ENCODE measurements at places on chromosomes 12 and 14.

DNA sequence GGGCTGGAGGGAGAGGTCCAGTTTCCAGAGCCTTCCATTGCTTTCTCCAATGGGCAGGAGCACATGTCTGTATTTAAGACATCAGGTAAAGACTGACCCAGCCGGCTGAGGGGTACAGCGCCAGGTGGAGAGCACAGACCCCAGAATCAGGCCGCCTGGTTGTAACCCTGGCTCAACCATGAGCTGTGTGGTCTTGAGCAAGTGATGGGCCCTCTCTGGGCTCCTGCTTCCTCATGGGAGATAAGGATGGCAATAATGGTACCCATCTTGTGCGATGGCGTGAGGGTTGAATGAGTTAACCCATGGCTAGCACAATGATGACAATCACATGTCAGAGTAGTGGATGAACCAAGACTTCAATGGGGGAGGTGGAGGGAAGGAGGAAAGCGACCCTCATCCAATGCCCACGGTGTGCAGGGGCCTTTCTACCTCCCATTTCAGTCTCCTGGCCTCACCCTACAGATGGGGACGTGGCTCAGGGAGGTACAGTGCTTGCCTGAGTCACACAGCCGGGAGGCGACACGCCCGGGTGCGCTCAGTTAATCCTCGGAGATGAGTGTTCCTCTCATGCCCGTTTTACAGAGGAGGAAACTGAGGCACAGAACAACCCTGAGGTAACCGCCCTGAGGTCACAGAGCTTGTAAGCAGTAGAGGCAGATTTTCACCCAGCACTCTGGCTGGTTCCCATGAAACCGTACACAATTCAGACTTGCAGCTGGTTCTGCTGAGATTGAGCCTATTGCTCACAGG, 163.9 kb downstream of the RBM19 start:
- DNase-seq = no peak

DNA sequence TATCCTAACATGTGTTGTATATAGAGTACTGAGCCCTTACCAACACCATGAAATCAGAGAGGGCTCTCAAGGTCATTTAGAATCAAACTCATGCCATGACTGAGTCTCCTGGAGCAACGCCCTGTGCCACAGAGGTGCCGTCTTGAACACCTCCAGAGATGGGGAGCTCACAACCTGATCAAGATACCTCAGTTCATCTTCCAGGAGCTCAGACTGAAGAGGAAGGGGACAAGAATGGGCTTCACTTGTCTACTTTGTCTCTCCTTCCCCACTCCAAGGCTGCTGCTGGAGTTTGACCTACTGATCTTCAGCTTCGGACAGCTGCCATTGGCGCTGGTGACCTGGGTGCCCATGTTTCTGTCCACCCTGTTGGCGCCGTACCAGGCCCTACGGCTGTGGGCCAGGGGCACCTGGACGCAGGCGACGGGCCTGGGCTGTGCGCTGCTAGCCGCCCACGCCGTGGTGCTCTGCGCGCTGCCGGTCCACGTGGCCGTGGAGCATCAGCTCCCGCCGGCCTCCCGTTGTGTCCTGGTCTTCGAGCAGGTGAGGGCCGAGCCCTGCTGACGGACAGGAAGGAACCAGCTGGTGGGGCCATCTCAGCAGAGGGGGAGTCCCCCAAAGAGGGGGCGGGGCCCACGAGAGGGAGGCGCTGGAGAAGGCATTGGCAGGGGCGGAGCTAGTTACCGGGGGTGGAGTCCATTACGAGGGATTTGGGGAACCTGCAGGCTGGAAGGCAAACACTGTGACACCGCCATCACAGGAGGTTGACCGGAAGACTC, 12.0 kb downstream of the SOAT2 start:
- peak; percentile 32 for DNase-seq

DNA sequence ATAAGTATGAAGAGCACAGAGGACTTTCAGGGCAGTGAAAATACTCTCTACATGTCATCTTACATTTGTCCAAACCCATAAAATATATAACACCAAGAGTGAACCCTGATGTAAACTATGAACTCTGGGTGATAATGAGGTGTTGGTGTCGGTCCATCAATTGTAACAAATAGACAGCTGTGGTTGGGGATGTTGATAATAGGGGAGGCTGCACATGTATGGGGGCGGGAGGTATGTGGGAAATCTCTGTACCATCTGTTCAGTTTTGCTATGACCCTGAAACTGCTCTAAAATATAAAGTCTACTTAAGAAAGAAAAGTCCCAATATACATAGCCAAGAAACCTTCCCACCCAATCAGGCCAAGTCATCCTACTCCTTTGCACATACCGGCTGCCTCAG, 88.5 kb downstream of the GPR135 start:
- no peak for DNase-seq

DNA sequence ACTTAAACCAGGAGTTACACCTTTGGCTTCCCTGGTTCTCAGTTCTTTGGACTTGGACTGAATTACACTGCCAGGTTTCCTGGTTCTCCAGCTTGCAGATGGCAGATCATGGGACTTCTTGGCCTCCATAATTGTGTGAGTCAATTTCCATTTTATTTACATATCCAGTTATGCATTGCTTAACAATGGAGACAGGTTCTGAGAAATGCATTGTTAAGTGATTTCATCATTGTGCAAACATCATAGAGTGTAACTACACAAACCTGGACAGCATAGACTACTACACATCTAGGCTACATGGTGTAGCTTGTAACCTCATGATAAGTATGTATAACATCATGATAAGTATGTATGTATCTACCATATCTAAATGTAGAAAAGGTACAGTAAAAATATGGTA, 276.1 kb upstream of the BTG1 start:
- DNase-seq = no peak

DNA sequence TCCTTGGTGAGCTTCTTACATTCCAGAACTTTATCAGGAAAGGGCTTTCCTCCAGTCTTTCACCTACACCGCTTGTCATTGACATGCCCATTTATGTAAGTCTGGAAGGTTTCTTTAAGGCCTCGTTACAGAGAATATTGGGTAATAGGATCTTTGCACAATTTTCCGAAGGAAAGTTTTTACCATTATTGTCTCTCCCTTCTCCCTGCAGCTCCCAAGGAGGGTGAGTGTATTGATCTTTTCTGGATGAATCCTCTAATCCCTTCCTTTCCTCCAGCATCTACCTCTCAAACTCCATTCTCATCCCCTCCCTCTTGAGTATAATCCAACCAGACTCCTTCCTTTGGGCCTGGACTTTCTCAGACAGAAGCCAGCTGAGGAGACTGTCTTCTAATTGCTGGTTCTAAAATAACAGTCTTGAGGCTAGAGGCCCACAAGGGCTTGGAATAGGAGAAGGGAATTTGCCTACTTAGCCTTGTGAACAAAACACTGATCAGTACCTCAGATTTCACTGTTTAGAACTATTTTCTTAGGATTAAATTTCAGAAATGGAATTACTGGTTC, 21.8 kb downstream of the WNK1 start:
- DNase-seq = peak; percentile 38
